Activated effector memory CD4-positive, alpha-beta T cell treated with Interleukin-2 at 50 U/mL for 16 hours (primary cell): ENCODE measurements at places on chromosomes 3 and 15.

GRCh38 chr3:182809531-182809930 is 16.2 kb downstream of the ATP11B start:
- DNase-seq: no peak

- no peak for DNase-seq
Observed at GRCh38 chr3:58434990-58435389, 1.4 kb upstream of the PDHB start.

DNA sequence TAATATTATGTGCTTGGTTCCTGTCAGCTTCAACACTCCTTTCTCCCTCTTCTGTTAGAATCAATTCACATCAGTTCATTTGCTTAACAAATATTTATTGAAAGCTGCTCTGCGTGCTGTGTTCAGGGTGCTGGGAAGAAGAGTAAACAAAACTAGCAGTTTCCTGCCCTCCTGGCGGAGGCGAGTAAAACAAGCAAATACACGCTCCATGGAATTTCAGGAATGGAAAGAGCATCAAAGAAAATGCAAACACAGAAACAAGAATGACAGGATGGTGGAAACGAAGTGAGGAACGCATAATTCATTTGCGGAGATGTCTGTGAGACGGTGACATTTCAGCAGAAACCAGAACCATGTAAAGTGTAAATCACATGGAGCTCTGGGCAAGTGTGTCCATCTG is 49.4 kb upstream of the SPTSSB start:
- no peak for DNase-seq

DNA sequence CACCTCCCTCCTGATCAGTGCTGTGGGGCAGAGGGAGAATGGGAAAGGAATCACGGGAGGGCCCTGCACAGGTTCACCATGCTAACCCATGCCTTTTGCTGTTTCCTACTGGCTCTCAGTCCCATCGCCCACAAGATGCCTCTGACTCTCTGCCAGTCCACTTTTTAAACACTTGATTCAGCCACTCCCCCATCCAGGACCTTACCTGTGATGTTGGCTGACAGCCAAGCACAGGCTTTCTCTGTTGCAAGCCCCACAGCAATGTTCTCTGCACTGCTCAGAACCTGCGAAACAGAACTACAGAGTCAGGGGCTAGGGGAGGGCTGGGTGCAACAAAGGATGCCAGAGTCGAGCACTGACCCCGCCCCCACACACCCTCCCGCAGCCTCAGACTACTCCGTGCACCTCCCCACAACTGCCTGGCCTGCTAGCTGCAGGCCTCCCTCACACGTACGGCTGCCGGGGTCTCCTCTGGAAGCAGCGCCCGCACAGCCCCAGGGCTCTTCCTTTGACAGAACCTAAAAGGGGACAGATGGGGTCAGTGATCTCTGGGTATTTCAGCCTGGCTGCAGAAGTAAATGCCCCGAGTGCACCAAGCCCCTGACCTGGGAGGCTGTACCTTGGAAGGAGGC is 9.1 kb downstream of the CDAN1 start:
- DNase-seq: no peak
